ENCODE measurements at places on chromosomes 3 and 15.

GRCh38 chr3:124960105-124960504, 25.6 kb upstream of the MUC13 start:
- no peak for DNase-seq

DNA sequence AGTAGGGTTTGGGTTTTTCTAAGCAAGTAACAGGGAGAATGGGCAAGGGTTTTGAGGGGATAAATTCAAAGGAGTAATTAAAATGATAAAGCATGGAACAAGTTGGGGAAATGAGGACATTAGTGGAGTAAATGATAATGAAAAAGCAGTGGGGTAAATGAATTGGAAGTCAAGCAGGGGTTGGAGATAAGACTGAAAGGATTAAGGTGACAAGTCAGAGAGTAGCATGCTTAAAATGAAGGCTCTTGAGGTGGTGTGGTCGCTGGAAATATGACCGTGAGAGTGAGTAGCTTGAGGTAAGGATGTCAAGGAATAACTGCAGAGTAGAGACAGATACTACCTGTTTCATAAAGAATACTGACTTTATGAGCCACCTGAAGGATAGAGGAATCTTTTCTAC, 408.5 kb downstream of the TBC1D5 start:
- no peak for DNase-seq

- DNase-seq: no peak
These were observed 13.4 kb downstream of the IFT57 start for GRCh38 chr3:108208831-108209230.

- no peak for DNase-seq
These were observed 84.9 kb downstream of the MEIS2 start for GRCh38 chr15:37015451-37015850.

DNA sequence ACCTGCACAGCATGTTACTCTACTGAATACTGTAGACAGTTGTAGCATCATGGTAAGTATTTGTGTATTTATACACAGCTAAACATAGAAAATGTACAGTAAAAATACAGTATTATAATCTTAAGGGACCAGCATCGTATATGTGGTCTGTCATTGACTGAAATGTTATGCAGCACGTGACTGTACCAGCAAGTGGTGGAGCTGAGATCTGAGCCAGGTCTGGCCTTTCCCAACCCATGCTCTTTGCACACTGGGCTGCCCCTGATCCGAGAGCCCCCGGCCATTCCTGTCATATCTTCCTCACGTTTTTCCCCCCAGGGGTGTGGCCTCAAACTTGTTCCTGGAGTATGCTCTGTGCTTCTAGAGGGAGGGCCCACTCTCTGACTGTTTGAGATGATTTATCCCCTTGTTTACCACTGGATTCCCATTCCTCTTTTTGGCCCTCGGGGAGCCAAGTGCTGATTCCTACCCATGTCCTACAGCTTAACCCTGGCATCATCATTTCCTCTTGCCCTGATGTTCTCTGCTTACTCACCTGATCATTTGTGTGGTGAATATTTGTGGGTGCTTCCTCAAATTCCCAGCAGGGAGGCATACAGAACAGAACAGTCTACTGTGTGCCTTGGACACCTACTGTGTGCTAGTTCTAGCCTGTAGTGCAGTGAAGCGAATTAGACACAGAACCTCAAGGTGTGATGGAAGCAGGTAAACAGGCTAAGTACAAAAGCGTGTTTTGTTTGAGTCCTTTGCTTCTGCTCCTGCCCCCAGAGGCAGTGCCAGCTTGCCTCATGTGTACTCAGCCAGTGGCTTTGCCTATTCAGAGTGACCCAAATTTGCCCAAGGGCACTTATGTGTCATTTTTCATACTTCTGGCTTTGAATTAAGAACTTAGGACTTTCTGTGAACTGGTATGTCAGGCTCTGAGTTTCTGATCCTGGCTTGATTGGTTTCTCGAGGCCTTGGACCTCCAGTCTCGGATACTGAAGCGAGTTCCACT, 21.0 kb downstream of the CSRNP1 start:
- no peak for DNase-seq

- DNase-seq: no peak
These were observed 388.2 kb upstream of the AGTR1 start for GRCh38 chr3:148309390-148310035.

DNA sequence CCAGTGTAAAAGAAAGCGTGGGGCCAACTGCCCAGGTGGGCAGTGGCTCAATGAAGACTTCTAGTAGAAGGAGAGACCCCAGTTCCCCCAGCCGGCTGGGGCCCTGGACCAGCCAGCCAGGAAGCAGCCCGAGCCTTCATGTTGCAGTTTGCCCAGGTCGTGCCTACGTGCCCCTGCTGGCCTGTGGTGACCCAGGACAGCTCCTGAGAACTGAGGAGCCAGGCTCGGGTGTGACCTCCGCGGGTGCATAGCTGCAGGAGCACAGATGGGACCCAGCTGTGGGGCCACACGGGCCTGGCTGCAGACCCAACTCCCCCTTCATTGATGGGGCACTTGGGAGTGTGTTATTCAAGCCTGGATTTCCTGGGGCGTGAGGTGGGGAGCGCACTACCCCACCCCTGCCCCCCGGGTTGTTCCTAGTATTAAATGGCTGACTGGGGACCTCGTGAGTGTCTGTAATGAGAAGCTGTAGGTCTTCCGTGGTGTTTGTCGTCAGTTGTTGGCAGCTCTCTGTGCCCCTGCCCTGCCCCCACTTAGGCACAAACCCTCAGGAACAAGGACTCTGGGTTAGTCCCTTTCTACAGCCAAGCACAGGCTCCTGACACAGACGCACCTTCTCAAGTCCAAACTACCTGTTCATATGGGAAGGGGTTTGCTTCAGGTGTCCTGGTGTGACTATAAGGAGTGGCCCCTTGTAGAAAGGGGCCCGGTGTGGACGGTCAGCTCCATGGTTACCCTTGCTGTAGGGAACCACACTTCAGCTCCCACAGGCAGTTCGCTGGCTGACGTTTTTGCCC, 39.1 kb downstream of the IDH2 start:
- DNase-seq: no peak

- no peak for DNase-seq
These were observed 55.7 kb upstream of the CP start for GRCh38 chr3:149277331-149277813.

GRCh38 chr3:129019266-129019665, 18.2 kb downstream of the EFCC1 start:
- no peak for DNase-seq

GRCh38 chr15:56017920-56018319, 24.5 kb upstream of the NEDD4 start:
- no peak for DNase-seq

GRCh38 chr3:59677747-59678702, 628.2 kb upstream of the CFAP20DC start:
- no peak for DNase-seq

- DNase-seq: no peak
These were observed 63.5 kb downstream of the SLC49A4 start for GRCh38 chr3:122858373-122858772.

GRCh38 chr3:27556887-27557286, 72.7 kb upstream of the SLC4A7 start:
- no peak for DNase-seq

GRCh38 chr15:25797936-25798901, 64.9 kb downstream of the ATP10A start:
- no peak for DNase-seq

DNA sequence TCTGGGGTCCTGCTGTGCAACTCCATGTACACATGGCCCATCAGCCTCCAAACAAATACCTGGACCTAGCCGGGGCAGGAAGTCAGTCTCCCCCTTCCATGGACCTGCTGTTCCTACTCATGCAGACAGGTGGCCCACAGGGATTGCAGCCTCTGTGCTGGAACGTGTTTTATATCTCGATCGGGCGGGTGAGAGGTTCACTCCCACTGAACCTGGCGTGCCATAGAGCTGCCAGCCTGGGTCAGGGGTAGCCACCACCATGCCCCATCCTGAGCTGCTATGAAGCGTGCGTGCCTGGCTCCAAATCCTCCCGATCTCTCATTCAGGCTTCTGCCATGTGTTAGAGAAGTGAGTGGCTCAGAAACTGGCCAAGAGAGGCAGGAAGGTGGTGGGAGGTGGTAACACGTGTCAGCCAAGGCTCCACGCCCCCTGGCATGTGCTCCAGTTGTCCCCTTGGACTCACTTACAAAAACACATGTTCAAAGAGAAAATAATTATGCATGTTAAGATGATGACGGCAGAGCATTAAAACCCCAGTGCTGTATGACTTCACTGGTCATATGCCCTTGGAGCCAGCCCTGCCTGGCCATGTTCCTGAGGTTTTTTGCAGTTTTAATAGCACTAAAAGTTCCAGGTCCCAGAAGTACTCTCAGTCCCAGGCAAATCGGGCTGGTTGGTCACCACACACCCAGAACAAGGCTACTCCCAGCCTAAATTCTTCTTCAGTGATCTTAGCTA, 30.6 kb downstream of the CTSH start:
- DNase-seq: no peak

GRCh38 chr3:188889054-188889491, 282.7 kb upstream of the TPRG1 start:
- no peak for DNase-seq

GRCh38 chr15:68114356-68114755, 60.2 kb downstream of the PIAS1 start:
- DNase-seq: no peak

DNA sequence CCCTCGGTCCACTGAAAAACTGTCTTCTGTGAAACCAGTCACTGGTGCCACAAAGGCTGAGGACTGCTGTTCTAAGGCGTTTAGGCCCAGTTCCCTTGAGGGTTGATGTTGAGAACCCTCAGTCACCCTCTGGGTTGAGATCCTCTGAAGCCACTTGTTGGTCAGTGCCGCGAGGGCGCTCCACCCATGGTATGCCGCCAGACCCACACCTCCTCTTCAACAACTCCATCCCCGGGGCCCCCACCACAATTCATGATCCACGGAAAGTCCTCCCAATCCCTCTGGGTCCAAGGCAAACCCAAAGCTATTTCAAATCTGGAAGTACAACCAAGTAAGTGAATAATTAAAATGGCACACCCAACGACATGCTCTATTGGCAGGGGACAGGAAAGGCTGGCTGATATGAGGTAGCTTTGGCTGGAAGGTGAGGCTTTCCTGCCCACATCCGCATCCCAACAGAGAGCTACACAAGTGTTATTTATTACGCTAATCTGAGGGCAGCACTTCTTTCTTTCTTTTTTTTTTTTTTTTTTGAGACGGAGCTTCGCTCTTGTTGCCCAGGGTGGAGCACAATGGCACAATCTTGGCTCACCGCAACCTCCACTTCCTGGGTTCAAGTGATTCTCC, 58.1 kb downstream of the XXYLT1 start:
- no peak for DNase-seq

Measured in stimulated activated CD4-positive, alpha-beta T cell treated with anti-CD3 and anti-CD28 coated beads, Interleukin-1b, Interleukin-23, amount 100 ng/mL, for 24 hours (primary cell).